ENCODE measurements at places on chromosomes 2 and 18.

- DNase-seq: no peak
These were observed 232.8 kb downstream of the DYM start for GRCh38 chr18:49227441-49228165.

DNA sequence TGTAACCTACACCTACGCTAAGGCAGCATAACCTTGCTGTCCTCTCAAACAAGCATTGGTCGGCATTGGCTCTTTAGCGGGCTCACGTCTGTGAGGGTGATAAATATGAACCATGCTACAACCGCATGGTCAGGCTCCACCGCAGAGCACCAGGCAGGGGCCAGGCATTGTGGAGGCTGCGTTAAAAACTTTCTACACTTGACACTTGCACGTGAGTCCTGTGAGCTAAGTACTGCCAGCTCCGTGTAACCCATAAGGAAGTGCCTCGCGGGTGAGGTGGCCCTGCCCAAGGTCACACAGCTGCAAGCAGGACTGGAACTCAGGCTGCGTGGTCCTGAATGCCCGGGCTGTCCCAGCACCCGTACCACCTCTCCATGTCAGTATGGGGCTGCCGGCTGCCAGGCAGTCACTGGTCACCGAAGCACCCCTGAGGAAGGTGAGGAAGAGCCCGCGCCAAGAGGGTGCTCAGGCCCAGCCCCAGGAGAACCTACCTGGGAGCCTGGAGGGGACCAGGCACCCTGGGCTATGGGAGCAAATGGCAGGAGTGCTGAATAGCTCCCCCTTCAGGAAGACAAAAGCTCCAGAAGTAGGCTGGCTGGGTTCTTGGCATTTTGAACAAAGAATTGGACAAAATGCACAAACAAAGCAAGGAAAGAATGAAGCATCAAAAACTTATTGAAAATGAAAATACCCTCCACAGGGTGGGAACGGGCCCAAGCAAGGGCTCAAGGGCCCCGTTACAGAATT, 271.1 kb upstream of the RAB6C start:
- no peak for DNase-seq

DNA sequence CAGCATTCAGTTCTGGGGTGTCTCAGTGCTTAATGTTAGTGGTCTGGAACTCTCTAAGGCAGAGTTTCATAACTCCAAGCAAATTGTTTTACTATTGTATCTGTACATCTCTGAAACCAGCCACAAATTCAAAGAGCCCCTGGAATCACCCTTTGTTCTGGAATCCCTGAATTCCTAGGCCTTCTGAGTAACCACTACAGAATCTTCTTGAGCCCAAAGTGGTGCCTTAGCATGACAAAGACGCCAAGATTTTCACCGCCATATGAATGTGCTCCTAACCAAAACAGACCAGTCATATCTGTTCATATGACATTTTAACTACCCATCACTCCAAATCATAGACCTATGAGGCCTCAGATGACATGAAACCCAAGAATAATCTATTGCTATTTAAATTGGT, 668.1 kb downstream of the EPHA4 start:
- DNase-seq: no peak

DNA sequence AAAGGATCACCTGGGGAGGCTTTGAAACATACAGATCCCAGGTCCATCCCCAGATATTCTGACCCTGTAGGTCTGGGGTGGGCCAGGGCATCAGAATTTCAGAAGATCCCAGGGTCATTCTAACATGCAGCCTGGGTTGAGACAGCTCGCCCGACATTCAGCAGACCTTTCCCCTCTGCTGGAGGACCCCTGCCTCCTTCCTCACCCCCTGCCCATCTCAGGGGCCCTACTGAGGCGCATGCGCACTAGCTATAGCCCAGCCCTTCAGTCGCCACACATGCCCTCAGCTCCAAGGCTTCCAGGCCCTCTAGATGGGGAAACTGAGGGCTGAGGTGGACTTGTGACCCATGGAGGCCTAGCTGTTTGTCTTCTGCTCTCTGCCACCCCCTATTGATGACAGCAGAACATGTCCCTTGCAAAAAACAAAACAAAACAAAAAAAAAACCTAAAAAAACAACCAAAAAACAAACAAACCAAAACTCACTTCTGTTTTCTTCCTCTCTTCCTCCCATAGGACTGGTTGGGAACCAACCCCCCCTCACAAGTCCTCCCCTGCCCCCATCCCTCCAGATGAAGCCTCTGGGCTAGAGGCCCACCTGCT, 91.3 kb downstream of the ZBTB7C start:
- no peak for DNase-seq

GRCh38 chr18:59515147-59515546, 156.1 kb upstream of the LMAN1 start:
- no peak for DNase-seq

DNA sequence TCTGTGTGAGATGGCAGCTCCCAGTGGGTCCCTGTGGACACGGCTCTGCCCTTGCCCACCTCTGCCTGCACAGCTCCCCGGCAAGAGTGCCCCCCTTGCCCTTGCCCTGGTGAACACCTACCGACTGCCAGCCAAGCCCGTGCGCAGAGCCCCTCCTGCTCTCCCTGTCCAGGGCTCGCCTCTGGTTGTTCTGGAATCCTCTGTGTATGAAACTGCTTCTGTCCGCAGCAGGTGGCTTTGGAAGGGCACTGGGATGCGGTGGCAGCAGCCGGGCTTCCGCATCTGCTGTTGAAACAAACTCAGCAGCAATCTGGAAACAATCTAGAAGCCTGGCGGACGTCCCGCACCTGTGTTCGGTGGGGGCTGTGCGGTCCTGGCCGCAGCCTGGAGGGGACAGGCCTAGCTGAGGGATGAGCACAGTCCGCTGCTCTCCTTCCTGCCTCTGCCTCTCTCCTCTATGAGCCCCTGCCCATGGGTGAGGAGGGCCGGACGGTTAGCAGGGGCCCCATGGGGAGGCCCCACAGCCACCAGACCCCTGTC, 34.0 kb upstream of the KLF11 start:
- no peak for DNase-seq

DNA sequence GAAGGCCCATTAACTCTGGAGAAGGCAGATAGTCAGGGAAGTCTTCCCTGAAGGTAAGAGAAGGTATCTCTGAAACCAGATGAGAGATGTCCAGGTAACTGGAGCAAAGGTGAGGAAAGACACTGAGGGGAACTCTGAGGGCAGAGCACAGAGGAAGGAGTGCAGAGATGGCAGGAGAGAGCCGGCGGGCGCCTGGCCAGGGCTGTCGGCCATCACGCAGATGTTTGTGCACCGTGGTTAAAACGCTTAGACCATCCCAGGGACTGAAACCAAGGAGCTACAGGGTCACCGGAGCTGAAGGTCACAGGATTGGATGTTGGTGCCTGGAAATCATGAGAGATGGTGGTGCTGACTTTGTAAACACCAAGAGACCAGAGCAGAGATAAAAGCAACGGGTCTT, 55.4 kb downstream of the LAMA1 start:
- no peak for DNase-seq

DNA sequence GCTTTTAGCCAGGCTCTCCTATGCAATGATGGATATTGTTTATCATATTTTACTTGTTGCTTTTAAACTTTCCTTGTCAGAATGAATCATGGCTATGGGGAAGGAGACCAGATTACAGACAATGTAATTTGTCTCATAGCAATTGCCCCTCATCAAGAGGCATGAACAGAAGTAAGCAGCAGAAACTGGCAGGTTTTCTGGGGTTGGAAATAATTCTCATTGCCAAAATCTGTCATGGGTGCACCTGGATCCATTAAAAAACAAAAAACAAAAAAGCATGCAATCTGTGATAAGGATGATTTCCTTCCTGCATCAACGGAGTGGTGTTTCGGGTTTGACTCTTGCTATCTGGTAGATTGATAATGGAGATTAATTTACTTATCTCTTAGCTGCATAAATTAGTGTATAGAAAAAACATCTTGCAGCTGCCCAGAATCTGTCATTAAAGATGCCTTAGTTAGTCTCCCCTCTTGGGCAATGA, 419.6 kb downstream of the SOX11 start:
- DNase-seq: no peak

DNA sequence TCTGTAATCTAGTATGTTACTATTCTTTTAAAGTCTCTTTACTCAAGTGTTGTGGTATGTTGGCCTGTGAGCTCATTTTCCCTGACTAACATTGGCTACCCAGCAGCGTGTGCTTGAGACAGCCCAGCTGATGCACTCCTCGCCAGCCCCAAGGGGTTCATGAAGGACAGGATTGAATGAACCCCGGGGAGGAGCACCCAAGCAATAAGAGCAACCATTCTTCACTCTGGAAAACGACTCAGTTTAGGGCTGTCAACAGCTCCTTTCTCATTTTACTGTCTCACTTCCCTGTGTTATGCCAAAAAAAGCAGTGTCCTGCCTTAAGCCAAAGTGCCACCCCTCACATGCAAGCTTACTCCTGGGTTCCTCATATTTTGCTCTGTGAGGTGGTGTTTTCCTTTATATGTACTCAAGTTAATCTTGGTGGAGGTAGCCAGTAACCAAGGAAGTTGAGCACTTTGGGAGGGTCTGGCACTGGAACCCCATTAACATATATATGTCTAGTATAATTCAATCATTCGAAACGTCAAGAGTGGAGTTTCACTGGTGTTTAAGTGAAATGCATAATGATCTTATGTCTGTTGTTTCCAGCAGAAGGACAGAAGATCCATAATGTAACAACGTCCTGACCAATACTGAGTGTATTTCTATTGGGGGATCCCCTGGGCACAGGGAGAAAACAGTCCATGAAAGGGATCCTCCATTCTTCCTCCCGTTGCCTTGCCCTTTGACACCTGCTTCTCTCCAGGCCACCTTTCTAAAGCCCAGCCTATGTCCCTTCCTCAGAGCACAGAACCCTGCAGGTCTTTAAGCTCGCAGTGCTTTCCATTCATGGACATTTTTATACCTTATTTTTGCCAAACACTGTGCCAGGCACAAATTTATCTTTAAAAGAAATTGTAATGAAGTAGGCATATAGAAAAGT, 43.2 kb downstream of the ATIC start:
- no peak for DNase-seq

- DNase-seq: no peak
These were observed 84.0 kb upstream of the NEUROD1 start for GRCh38 chr2:181764095-181764963.

- DNase-seq: no peak
These were observed 182.8 kb upstream of the MEIS1 start for GRCh38 chr2:66252109-66252508.

DNA sequence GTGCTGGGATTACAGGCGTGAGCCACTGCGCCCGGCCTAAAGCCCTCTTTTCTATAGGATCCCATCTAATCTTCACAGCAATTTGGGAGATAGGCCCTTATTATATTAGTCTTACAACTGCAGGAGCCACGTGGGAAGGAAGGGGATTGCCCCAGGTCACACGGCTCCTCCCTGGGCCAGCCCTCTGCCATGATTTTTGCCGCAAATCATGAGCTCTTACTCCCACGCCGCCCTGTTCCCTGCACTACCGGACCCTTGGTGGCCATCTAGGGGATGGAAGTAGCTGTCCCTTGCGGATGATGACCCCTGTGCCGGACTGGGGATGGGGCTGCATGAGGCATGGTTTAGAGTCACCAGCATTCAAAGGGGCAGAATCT, 28.4 kb upstream of the PTMA start:
- DNase-seq: no peak

DNA sequence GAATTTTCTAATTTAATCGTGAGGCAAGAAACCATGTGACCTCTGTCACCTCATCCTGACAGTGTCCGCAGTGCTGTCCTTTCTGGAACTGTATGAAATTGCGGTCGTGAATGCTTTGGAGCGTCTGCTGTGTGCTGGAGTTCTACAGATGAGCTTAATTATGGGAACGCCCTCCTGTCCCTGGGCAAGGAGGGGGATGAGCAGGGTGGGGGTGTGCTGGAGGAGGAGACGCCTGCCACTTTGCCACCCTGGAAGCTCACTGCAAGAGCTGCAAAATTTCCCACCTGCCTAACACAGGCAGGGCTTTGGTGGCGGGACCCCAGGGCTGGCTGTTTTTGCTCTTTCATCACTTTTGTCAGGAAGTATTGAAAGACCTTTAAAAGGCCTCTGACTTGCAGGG, 6.5 kb downstream of the LPIN1 start:
- DNase-seq: no peak

DNA sequence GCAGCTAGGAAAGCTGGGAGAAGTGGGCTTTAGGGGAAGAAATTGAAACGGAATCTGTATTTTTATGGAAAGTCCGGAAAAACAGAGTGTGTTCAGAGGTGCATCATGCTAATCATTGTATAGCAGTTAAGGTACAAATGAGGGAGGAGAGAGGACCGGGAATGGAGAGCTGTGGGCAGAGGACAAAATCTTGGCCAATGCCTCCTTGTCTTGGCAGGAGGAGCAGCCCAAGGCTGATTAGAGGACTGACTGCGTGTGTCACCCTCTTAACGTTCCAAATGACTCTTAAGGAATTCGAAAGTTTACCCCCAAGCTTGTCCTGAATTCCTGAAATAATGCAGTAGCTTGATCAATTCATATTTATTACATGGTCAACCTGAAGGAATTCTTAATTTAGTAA, 81.0 kb downstream of the ZNF236 start:
- no peak for DNase-seq

DNA sequence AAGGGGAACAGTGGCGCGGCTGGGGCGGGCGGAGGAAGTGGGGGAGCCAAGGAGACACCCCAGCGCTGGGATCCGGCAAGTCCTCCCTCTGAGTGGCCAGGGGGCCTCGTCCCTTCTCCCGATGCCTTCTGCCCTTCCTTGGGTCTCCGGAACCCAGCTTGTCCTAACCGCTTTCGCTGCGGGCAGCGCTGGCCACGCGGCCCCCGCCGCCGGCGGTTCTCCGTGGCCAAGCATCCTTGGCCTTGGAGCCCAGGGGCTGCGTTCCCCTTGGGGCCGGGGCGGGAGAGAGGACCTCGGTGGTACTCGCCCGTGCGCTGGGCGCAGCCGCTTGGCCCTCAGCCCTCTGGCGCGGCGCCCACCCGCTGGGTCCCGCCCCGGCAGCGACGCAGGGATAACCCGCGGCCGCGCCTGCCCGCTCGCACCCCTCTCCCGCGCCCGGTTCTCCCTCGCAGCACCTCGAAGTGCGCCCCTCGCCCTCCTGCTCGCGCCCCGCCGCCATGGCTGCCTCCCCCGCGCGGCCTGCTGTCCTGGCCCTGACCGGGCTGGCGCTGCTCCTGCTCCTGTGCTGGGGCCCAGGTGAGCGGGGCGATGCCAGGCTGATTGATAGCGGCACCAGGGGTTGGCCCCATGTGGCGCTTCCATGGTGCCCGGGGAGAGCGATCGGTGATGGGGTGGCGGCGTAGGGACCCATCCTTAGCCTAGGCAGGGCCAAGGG, 128.7 kb downstream of the UXS1 start:
- DNase-seq: no peak

DNA sequence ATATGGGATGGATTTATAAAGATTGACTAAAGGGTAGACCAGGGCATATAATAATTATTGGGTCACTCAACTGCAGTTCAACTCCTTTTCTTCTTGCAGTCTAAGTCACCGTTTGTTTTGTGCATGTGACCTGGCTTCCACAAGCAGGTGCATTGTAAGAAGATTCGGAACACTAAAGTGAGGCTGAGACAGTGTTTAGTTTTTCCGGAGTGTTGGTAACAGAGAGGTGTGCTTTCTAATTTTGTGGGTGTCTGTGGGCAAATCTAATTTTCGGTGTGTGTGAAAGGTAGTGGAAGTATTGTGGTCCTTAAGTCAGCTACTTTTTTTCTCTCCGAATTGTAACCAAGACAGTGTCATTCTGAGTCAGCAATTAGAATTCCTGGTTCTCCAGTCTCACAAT, 184.5 kb downstream of the CDH19 start:
- no peak for DNase-seq

- no peak for DNase-seq
These were observed 245.5 kb downstream of the MYCN start for GRCh38 chr2:16185801-16186272.
